ENCODE measurements at places on chromosomes 3 and 15.

DNA sequence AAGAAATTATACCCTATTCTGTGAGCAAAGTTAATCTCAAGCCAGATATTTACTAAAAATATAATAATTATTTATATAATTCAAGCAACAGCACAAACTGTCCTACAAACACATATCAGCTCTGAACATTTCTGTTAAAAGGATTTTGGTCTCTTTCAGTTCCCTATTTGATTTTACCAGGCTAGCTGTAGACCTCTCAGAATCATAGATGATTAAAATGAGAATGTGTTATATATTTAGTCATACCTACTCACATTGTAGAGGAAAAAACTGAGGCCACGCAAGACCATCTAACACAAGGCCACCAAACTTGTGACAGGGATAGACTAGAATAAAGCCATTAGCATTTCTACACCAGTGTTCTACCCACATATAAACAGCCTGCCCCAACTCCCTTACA lies 28.5 kb downstream of the ACKR4 start:
- DNase-seq, result no peak

- peak; percentile 67 for DNase-seq
These were observed 1.3 kb downstream of the MAGI1 start for GRCh38 chr3:66037330-66037985.

DNA sequence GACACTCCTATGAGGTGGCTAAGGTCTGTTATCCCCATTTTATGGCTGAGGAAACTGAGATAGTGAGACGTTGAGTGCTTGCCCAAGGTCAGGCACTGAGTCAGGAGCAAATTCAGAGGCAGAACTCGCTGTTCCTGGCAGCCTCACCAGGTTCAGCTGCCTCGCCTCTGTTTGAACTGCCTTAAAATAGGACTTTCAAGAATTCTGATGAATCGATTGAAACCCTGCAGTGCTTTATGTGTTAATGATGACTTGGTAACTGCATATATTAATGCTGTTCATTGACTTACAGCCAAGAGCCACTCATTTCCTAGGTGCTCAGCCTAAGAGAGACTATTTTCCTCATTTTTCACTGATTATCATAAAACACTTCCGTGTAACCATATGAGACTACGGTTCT lies 79.5 kb upstream of the BHLHE40 start:
- no peak for DNase-seq

DNA sequence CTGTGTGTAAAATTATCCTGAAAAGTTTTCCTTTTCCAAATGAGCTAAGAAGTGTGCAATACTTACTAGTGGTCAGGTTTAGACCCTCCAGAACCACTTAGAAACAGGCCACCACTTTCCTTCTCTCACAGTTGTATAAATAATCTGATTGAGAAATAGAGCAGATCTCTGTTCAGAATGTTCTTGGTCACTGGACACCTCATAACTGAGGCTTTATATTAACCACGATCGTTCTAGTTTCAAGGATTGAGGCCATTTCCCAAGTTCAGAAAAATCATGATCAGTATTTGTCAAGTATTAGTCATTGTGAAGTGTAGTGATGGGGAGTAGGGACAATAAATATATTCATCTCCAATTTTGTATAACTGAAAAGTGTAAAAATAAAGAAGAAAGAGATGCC lies 1.0 kb upstream of the MAP3K13 start:
- DNase-seq, result no peak

- DNase-seq, result no peak
These were observed 480.9 kb downstream of the ZIC1 start for GRCh38 chr3:147890114-147890513.

DNA sequence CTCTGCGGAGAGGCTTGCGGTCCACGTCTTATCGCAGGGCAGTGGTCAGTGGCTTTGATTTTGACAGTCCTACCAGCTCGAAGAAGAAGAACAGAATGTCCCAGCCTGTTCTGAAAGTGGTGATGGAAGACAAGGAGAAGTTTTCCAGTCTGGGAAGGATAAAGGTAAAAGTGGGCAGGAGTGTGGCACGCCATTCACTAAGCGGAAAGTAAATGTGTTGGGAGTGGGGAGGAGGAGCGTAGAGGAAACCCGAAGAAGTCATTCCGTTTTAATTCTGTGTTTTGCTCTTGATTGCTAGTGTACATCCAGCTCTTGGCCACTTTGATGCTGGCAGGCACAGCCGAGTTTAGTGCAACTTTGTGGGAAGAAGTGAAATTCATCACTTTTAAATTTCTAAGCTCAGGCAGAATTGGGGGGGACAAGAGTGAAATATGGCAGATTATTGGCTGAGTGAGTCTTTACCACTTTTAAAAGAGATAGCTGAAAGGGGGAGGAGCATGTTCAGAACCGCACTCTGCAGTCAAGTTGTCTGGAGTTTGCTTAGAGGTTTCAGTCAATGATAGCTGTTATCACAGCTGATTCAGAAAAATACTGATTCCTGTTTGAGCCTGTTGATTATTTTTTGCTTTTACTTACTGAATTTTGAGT lies 1.8 kb downstream of the ARHGEF26 start:
- peak; percentile 50 for DNase-seq

- no peak for DNase-seq
These were observed 216.9 kb downstream of the IGSF11 start for GRCh38 chr3:118817748-118818165.

DNA sequence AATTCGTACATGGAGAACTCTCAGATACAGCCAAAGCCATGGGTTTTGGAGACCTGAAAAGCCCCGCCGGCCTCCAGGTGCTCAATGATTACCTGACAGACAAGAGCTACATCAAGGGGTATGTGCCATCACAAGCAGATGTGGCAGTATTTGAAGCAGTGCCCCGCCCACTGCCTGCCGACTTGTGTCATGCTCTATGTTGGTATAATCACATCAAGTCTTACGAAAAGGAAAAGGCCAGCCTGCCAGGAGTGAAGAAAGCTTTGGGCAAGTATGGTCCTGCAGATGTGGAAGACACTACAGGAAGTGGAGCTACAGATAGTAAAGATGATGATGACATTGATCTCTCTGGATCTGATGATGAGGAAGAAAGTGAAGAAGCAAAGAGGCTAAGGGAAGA lies 23.5 kb downstream of the MYO5A start:
- no peak for DNase-seq

DNA sequence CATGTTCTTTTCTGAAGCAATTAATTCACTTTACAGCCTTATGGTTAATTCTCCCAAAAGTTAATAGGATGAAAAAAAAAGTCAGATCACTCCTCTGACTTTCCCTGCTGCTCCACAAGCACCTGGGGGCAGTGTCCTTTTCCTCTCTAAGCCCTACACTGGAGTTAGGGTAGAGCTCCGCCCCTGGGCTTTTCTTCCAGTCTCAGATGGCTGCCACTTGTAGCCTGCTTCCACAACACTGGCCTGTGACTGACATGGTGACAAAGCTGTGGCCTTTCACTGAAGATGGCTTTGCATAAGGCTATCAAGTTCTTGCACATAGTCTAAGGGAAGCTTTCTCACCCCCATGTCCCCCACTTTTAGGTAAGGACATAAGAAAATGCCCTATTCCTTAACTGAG lies 1.3 kb upstream of the MON1A start:
- peak; percentile 72 for DNase-seq

GRCh38 chr3:56788521-56788920 lies 13.2 kb downstream of the ARHGEF3 start:
- DNase-seq, result no peak

DNA sequence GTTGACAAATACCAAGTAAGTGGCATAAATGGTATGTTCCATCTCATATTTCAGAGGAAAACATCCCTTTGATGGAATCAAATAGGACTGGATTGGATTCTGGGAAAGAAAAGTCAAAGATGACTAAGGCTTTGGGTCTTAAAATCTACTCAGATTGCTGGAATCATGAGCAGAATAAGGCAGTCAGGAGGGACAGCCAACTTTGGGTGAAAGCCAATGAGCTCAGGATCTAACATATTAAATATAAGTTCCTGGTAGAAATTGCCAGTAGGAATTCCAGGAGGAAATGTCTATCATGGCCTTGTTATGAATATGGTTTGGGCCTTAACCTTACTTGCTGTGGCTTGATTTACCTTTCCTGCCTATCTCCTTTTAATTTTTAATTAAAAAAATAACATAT lies 55.3 kb downstream of the ISL2 start:
- no peak for DNase-seq

DNA sequence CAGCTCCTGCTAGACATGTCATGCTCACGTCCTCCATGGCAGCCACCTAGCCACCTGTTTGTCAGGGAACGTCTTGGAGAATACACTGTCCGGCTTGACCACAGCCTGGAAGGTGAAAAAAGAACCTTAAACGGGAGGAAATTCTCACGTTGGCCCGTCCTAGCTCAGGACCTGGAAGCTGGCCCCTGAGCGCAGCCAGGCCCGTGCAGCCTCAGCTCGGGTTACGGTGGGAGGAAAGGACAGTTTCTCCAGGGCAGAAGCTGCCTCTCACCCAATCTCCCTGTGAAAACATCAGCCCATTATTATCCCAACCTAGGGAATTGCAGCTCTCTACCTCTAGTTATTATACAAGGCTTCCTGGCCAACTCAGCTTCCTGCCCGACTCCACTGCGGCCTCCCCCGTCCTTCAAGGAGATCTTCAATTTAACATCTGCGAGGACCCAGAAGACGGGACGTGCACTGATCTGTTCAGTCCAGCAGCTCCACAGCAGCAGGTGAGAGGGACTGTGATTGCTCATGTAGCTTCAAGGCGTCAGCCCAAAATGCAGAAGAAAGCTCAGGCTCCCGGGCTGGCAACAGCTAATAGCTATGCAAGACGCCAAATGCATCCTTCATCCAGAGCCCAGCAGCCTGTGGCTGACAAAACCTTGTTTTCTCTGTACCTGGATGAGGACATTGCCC lies 84.7 kb downstream of the ADAMTS17 start:
- peak; percentile 15 for DNase-seq

DNA sequence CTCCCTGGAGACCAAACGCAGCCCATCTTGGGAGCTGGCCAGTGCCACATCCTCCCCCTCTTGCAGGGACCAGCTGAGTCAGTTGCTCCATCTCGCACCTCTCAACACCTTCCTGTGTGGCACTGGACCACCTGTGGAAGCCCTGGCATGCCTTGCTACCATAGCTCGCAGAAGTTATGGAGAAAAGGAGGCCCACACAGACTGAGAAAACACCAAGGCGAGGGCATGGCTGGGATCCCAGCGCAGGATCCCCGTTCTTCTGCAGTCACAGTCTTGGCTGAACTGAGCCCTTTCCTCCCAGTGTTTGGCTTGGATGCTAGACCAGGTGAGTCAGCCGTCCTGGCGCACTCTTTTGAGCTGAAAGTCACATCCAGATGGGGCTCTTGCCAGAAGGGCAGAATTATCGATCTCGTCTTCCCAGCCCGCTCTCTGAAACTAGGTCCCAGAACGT lies 46.9 kb downstream of the CHRD start:
- no peak for DNase-seq

- DNase-seq, result peak; percentile 47
These were observed 34.3 kb downstream of the STT3B start for GRCh38 chr3:31567036-31567435.

GRCh38 chr15:69824075-69824876 lies 273.4 kb downstream of the TLE3 start:
- DNase-seq, result no peak

GRCh38 chr15:74245342-74245931 lies 9.3 kb downstream of the CCDC33 start:
- DNase-seq, result peak; percentile 81

DNA sequence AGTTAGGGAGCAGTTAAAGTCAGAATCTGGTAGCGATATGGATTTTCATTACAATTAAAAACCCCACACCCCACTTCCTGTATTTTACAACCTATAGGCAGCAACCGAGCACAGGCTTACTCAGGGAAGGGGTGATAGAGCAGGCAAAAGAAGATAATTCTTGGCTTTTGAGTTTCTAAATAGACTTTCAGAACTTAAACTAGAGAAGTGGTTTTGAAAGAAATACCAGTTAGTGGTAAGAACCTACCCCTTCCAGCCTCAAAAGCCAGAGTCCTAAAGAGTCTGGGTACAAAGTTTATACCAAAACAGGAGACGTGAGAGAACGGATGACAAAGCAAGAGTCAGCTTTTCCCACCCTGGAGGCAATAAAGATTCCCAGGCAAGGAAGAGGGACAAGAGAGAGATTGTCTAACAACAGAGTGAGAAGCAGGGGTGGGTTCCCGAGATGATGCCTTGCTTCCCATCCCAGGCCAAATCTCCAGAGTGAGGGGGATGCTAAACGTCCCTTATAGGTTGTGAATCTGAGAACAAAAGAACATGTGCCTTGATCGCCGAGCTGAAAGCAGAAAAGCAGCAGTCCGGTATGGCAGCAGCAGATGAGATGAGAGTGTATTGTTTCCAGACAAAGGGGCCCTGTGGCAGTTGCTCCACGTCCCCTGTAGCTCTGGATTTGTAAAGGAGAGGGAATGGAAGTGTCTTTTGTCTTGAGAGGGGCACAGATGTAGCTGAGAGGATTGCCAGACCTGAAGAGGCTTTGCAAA lies 36.8 kb downstream of the KLHL6 start:
- DNase-seq, result peak; percentile 60

- no peak for DNase-seq
These were observed 153.8 kb downstream of the SEMA6D start for GRCh38 chr15:47870956-47871625.

All from ecto neural progenitor cell (in vitro differentiated cells).